ENCODE measurements at places on chromosomes 3 and 15.

GRCh38 chr3:195397524-195397923 is 45.3 kb downstream of the ACAP2 start:
- no peak for DNase-seq

DNA sequence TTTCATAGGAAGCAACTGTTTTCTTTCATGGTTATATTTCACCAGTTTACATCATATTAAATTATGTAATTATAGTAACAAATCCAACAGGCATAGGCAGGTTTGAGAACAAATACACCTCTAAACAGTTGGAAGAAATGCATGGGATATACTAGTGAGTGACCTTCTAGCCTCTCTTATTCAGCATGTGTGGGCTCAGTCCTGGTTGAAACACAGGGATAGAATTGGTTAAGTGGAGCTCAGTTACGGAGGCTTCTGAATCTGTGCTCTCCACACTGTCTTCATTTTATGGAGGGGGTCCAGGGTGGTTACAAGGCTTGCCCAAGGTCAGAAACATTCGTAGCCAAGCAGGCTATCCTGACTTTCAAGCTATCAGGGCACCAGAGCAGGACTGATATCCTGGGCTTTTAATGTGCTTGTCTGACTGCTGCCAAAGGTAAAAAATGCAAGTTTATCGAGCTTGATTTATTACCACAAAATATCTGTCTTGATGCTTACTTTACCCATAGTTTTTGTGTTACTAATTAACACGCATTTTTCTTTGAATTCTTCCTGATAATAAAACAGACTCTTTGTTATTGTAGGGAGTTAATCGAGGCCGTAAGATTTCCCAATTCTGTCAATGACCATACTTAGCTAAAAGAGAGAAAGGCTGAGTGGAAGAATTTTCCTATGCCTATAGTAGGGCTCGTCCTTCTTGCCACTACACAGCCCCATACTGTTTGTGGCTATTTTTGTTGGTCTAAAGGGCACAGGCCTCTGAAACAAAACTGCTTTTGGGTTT is 89.6 kb downstream of the FILIP1L start:
- no peak for DNase-seq

DNA sequence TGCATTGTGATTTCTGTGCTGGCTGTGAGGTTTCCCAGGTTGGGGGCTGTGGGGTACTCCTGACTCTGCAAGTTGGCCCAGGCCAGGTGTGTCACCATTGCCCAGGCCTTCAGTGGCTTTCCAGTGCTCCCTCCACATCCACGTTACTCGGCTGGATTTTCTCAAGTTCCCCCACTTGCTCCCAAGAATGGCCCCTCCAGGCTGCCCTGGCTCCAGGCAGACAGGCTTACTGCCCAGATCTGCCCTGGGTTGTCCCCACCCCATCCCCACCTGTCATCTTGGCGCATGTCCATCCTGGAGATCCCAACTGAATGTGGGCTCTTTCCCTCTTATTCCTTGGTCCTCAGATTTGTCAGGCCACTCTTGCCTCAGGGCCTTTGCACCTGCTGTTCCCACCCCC is 3.6 kb downstream of the APBA2 start:
- DNase-seq = no peak

GRCh38 chr3:184371570-184372018 is 6.4 kb downstream of the THPO start:
- peak; percentile 94 for DNase-seq

GRCh38 chr3:160331127-160331937 is 67.7 kb downstream of the IFT80 start:
- no peak for DNase-seq

DNA sequence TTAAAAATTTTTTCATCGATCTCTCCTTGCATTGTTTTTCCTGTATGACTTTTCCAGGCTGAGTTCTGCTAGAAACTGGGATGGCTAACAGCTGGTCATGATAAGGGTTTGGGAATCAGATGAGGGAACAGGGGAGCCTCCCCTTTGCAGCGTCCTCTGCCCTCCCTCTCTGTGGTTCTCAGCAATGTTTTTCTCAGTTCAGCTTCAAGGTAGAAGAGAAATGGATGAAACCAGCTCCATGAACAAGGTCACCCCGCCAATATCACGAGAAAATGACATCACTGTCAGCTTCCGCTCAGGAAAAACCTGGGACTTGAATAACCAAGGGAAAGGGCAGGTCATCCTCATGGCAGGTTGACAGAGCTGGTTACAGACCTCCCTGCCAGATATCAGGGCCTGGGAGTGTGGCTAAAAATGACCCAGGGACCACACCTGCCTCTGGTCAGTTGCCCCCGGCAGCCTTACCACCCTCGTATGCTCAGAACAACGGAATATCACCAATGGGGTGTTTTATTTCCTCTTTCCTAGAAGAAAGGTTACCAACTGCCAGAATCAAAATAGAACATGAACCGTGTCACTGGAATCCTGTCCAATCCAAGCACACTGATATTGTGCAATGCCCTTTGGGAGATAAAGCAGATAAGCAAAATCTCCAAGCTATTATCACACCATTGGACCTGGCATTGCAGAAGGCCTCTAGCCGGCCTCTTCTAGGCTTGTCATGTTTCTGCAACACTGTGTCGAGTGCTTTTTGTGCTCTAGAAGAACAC is 26.1 kb downstream of the LSM3 start:
- no peak for DNase-seq

GRCh38 chr3:73052857-73053256 is 8.6 kb upstream of the EBLN2 start:
- no peak for DNase-seq

DNA sequence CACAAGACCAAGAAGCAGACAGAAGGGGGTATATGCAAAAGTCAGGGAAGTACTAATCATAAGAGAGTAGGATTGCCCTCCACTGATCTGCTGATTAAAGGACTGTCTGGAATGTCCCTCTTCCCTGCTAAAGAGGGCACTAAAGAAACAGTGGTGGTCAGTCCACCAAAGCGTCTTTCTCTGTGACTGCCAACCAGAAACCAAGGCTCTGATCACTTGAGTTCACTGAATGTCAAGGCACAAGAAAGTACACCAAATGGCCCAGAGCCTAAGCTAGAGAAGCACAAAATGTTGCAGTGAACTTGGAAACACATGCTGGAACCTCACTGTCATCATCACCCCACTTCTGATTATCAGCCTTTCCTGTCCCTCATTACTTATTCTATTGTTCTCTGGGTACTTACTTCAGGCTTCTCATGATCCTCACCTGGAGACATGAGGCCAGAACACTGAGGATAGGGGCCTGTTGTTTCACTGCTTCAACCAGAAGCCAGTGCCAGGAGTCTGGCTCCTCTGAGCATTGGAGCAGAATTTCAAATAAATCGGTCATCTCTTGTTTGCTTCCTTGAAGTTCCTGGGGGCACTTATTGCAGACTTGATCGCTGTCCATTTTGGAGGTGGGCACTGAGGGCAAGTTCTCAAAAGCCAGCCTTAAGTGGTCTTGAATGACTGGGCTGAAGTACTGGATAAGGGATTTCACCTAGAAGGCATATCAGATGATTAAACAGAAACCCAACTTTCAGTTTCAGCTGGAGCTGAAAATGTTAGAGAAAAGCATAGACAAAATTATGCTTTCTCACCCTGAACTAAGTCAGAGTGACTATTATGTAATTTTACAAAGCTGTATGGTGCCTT is 58.9 kb downstream of the EIF3J start:
- DNase-seq = no peak

DNA sequence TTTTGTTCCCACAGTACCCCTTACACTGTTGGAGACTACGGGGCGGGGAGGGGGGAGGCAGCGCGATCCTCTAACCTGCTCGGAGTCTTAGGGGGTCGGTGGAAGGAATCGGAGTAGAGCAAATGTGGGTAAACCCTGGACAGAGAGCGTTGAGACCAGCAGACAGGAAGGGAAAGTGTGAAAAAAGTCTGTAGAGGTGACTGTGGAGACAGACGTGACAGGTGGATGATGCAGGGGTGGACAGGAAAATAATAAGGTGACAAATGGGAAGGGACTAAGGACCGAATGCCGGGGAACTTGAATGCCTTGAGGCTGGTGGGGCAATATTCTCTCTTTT is 424 bp downstream of the EAF2 start:
- peak; percentile 62 for DNase-seq

- no peak for DNase-seq
These were observed 54.6 kb downstream of the CCR3 start for GRCh38 chr3:46296826-46297225.

GRCh38 chr3:82157952-82158351 is 396.5 kb upstream of the GBE1 start:
- DNase-seq = no peak

- DNase-seq = no peak
These were observed 84.7 kb upstream of the LMCD1 start for GRCh38 chr3:8416965-8417364.

- no peak for DNase-seq
These were observed 47.3 kb upstream of the NR2C2 start for GRCh38 chr3:14899993-14900618.

DNA sequence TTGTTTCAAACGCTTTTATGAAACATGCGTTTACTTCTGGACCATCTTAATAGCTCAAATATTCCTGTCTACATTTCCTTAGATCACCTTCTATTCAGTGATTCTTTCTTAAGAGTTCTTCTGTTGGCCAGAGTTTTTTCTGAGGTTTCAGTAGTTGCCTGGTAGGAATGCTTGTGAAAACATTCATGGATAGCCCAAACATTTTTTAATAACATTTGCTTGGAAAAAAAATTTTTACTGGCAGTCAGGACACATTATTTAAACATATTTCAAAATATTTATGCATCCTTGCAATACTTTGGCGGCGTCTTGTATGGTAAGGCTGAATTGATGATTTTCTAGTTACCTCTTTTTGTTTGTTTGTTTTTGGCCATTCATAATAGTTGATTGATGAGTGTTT is 47.4 kb upstream of the ZBTB20 start:
- no peak for DNase-seq

DNA sequence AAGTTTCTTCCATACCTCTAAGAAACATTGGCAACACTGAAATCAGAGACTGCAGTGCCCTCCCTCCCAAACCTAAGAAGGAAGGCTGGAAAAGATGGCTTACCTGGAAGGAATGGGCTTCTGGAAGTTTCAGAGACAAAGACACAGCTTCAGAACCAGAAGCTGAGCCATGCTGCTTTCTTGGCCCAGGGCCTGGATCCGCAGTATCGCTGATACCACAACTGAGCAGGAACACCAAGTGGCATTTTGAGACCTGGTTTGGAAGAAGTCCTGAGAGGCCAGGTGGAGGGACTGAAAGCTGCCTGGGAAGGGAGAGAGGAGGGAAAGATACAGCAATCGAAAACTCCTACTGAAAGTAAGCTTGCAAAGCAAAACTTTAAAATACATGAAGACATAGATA is 19.8 kb downstream of the GPR160 start:
- no peak for DNase-seq

- DNase-seq = no peak
These were observed 62.5 kb upstream of the RPL32 start for GRCh38 chr3:12903881-12904280.

- no peak for DNase-seq
These were observed 929.6 kb downstream of the EPHA3 start for GRCh38 chr3:90036939-90037469.

DNA sequence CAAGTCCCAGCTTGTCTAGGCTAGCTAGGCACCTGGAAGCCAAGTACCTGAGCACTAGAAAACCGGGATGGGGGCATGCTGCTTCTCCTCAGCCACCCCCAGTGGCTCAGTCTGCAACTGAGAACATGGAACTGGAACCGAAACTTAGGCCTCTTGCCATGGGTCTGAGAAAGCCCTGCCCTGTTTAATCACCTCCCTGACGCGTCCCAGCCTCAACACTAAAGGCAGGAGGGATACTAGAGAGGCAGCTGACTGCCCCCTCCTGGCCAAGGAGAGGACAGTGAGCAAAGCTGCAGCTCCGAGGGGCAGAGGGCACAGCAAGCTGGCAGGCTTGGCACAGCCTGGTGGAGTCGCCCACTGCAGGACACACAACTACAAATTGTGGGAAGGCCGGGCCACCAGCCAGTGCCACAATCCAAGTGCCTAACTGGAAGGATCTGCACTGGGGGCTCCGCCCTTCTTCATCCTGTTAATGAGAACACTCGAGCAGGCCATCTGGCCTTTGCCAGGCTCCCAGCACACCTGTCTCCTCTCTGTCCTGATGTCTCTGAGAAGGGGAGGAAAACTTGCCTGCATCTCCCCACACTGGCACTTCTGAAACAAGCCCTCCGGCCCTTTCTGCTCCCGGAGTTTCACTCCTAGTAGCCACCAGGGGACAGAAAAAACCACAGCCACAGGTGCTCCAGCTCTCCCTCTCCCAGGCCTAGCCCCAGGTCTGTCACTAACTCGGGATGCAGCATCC is 53.7 kb downstream of the BDH1 start:
- DNase-seq = no peak

- no peak for DNase-seq
These were observed 73.2 kb downstream of the TMEM44 start for GRCh38 chr3:194560047-194560446.

- no peak for DNase-seq
These were observed 35.5 kb downstream of the IL5RA start for GRCh38 chr3:3074551-3075257.

DNA sequence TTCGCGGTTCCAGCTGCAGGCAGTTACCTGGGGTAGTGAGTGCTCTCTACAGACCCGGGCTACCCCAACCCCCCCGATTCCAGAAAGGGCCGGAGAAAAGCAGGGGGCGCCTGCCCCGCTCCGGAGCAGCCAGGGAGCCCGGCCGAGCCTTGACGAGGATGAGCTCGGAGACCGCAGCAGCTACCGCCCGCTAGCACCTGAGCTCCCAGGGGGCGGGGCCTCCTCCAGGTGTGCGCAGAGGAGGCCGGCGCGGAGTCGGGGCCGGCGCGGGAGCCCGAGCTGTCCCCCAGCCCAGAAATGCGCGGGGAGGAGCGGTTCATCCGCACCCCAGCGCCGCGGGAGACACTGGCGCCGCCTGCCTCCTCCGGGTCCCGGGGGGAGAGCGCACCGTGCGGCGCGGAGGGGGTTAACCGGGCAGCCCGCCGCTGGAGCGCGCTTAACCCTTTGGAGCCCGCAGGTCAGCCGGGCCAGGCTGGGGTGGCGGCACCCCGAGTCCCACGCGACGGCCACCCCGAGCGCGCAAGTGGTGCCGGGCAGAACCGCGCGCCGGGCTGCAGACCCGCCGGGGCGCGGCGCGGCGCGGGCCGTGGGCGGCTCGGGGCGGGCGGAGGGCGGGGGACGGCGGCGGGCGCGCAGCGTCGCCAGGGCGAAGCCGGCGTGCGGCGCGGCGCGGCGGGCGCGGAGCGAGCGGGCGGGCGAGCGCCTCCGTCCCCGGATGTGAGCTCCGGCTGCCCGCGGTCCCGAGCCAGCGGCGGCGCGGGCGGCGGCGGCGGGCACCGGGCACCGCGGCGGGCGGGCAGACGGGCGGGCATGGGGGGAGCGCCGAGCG is at the start of gene CACNA1D:
Gene CACNA1D, plus strand, starts transcription at position 649 of the 829 bp plus-strand sequence. CDS start 556 bp downstream, outside the sequence.
- peak; percentile 44 for DNase-seq

GRCh38 chr15:40048926-40049475 is 10.0 kb upstream of the SRP14 start:
- DNase-seq = no peak

- DNase-seq = no peak
These were observed 39.8 kb downstream of the THRB start for GRCh38 chr3:24454856-24455255.

- DNase-seq = no peak
These were observed 174.1 kb downstream of the UACA start for GRCh38 chr15:70589221-70589620.

GRCh38 chr15:64315216-64315615 is 40.8 kb downstream of the CSNK1G1 start:
- DNase-seq = no peak

Data from NCI-H1105 treated with DMSO at 0.1 percent for 48 hours (cell line).